ENCODE measurements at places on chromosomes 2 and 18.
A peak's percentile ranks its signal among the peaks of the same experiment; 100 is the strongest.

DNA sequence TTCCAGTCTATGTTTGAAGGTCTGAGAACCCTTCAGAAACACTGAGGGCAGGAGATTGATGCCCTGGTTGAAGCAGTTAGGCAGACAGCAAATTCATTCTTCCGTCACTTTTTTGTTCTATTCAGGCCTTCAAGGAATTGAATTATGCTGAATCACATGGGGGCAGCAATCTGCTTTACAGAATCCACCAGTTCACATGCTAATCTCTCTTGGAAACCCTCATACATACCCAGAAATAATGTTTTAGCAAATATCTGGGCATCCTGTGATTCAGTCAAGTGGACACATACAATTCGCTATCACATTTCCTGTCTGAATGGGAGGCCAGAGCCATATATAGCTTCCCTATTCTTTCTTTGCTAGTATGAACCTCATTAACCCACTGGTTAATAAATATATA, 301.4 kb upstream of the CNTNAP5 start:
- no peak for DNase-seq

GRCh38 chr2:39571111-39571731, 94.5 kb upstream of the TMEM178A start:
- no peak for DNase-seq

GRCh38 chr18:56836173-56836572, 185.0 kb downstream of the WDR7 start:
- no peak for DNase-seq

GRCh38 chr2:197278799-197279763, 31.5 kb downstream of the ANKRD44 start:
- no peak for DNase-seq

- no peak for DNase-seq
Measured at GRCh38 chr2:119692310-119692709, 13.3 kb downstream of the TMEM177 start.

DNA sequence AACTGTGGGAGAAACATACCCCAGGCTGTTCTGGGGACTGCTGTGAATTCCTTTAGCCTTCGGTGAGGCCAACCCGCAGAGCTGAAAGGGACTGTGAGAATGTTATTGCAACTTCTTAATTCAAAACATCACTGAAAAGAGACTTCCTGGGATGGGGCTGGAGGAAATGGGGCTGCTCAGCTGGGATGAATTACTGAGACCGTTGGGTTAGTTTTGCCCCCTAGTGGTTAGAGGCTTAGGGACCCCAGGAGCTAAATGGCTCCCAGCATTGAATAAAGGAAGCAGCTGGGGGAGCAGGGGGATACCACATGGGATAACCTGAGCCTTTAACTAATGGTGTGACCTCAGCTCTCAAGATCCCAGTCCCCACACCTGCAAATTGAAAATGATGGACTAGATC, 941.1 kb upstream of the FANCL start:
- DNase-seq: no peak

DNA sequence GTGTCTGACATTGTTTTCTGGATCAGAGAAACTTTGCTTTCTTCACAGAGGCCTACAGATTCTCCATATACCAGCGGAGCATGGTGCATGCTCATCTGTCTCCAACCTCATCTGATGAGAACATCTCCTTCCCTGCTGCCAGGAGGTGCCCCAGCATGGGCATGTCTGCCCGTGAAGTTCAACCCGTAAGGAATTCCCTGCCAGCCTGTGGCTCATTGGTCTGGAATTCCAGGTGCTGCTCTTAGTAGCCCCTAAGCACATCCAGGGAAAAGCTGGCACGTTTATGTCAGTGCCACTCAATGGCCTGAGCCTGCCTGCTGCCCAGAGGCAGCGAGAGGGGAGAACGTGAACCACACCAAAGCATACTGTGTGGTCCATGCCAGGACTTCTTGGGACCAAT, 1.7 kb upstream of the SP100 start:
- DNase-seq: no peak

DNA sequence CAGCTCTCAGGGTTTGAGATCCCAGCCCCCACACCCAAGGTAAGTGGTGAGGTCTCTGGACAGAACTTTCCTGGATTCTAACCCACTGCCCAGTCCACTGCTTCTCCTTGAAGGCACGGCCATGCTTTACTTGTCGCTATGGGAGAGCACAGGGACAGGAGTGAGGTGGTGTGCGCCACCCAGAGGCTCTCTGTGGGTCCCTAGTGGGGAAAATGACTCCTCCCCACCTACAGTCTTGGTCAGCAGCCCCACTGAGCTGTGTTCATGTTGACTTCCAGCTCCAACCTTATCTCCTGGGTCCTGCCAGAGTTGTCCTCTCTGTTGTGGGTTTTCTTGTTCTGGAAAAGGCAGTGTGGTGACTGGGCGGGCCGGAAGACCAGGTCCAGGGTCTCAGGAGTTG, 11.1 kb downstream of the TET3 start:
- no peak for DNase-seq

GRCh38 chr18:25979369-25980040, 110.9 kb downstream of the SS18 start:
- DNase-seq: no peak

- no peak for DNase-seq
Measured at GRCh38 chr2:63078852-63079606, 28.4 kb downstream of the OTX1 start.

DNA sequence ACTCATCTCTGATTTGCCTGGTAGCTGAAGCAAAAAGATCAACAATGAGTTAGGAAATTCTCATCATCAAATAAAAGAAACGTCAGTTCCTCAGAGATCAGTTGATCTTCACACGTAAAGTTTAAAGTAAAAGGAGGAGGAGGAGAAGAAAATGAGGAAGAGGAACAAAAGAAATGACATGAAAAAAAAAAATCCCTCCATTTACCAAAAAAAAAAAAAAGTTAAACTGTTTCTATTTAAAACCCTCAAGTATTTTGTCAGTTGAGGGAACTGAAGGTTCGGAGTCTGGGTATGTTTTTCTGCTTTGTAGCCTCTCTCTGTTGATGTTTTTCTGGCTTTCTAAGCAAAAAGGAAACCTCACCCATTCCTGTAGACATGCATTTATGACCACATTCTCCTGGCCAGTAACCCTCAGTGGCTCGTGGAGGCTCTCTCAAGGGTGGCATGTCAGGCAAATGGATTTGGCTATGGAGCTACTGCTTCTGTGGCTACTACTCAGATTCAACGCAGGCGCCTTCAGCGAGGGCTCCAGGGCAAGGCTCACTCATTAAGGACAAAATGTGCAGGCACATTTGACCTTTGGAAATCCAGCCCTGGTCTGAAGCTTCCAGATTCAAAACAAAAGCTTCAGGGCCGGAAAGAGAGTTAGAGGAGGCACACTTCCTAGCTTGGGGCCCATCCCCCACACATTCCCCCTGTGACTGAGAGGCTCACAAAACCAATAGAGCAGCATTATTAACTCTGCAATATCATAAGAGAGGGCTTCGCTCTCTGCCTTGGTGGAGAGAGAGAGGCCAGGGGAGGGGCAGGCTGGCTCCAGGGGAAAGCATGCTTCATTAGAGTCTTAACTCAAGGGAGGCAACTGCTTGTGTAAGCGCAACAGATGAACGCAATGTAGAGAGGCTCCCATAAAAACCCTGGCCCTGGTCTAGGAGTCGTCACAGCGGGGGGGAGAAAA, 22.3 kb downstream of the KLF7 start:
- peak; percentile 35 for DNase-seq

DNA sequence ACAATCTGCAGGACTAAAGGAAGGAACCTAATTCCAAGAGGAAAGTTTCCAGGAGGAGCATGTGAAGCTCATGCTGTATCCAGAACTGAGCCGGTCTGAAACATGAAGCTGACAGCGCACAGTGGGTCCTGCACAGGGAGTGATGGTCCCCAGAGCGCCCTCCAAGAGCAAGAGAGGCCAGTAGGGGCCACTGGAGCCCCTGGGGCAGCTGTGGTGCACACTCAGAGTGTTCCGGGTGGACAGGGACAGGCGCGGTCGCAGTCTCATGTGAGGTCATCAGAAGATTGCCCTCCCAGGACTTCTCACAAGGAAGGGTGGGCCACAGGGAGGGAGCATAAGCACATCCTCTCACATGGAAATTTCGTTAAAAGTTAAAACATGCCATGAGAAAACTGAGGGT, 355.9 kb downstream of the EIPR1 start:
- DNase-seq: no peak

DNA sequence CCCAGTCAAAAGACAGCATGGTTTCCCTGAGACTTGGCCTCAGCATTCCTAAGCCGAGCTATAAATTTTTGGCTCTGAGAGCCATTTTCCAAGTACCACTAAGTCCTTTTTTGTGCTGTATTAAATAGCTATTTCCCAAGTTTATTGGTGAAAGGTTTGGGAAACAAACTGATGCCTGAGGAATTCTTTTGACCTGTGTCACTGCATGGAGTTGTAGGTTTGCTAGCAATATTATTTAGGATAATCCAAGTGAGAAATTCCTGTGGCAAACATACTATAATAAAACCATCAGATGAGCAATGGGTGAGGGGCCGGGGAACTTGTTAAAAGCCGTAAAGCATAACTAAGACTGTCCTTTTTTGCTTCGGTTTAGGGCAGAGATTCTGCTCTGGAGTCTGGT, 28.4 kb downstream of the ARHGAP28 start:
- no peak for DNase-seq

DNA sequence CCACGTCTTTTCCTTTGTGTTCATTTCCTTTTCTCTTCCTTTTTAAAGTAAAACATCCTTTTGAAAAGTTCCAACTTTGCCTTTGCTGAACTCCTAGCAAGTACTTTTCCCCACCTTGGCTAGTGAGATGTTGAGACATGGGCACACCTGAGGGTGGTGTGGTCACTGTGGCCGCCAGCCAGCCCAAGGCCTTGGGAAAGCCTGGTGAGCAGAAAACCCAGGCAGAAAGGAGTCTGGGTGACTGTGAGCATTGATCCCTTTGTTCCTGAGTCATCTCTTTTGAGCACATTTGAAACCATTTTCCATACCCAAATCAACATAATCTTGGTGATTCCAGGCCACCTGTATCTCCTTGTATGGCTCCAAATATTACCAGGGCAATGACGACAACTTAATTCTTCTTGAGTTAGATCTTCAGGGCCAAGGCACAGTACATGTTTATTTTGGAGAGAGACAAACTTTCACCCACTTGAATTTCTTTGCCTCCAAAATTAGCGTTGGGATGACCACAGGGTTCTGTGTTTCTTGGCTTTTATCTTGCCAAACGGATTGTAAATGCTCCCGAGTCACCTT, 14.5 kb downstream of the EPAS1 start:
- no peak for DNase-seq
